LoVo (cell line): ENCODE measurements at places on chromosomes 13 and 19.
A peak's percentile ranks its signal among the peaks of the same experiment; 100 is the strongest.

GRCh38 chr13:87827479-87827878 is 156.3 kb downstream of the SLITRK5 start:
- DNase-seq, result no peak

DNA sequence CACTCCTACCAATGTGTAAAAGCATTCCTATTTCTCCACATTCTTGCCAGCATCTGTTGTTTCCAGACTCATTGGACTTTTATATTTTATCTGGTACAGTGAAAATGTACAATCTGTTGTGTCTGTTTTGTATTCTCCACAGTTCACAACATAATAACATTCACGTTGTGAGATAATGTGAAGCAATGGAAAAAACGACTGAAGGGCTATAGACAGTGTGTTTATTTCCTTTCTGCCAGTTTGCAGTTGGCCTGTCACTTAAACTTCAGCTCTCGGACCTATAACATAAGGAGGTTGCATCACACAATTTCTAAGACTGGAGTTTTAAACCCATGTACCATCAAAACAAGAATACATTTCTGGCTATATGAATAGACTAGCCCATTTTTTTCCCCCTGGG is 965.5 kb upstream of the ATXN8OS start:
- no peak for DNase-seq

DNA sequence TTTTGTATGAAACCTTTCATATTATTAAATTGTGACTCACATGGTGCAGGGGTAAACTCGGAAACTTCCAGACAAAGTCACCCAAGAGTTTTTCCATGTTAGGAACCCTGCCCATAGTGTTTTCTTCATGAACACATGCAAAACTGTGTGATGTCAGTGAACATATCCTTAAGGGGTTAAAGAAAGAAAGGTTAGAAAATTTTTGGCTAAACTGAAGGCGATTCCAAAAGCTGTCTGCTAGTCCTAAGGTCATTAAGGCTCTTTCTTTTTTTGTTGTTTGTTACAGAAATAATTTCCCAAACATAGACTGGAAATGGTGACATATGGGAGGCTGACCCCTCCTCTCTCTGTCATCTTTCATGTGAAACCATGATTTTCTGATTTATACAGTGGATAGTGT is 271.9 kb downstream of the DNAJC15 start:
- no peak for DNase-seq

DNA sequence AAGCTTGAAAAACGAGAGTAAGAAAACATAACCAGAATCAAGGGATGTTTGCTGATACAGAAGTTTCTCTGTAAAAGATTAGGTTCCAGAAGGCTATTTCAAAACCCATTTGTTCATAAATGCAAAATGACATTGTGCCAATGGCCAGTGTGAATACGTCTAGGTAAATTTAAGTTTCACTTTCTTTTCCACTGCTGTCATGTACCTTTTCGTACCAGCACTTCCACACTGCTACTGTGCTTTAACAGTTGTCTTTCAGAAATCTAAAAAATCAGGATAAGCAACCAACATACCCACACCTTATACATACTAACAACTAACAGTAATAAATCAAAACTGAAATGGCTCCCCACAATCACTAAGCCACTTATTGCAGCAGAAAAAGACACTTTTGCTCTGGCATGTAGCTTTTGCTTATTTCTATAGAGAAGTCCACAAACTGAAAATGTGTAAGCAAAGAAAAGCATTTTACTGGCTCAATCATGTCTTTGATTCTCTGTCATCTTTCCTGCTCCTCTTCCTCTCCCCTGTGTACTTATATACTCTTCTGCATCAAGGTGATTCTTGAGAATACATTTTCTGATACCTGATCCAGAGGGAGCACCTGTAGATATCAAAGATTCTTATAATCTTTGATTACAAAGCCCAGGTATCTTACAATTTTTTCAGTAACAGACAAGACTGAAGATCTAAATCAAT is 34.3 kb downstream of the ELF1 start:
- no peak for DNase-seq

DNA sequence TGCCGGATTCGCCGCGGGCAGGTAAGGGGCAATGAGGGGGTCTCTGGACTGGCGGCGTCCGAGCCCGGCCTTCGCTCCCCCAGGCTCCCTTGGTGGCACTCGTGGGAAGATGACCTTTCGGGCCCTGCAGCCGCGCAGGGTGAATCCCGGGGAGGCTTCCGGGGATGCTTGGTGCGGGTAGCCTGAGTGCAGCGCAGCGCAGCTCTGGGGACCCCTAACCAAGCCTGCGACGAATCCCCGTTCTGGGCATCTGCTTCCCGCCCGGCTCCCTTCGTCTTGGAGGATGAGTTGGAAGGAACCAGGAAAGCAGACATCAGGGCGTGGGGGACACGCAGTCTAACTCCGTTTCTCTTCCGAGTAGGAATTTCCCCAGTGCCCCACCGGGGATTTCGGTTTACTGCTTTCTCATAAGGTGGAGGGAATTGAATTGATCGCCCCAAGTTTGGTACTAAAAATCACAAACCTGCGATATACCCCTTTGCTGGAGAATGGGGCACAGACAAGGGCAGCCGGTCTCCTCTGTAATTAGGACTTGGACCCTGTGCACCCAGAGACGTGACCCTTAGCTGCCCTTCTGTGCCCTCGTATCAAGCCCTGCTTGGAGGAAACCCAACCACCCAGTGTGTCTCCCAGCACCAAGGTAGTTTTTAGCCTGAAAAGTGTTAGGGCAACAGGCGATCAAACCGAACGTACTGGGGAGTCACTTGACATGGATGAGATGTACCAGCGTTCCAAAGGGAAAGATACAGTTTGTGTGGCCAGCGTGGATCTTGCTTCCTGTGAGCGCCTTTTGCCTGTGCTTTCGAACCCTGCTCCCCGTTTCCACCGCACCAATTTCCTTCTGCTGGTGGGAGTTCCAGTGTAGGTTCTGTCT is 1.0 kb downstream of the GPC5 start:
- no peak for DNase-seq

GRCh38 chr13:99847318-99847750 is 124.2 kb downstream of the ZIC5 start:
- DNase-seq, result no peak

GRCh38 chr19:43660971-43661360 is 9.0 kb downstream of the PLAUR start:
- DNase-seq, result no peak

DNA sequence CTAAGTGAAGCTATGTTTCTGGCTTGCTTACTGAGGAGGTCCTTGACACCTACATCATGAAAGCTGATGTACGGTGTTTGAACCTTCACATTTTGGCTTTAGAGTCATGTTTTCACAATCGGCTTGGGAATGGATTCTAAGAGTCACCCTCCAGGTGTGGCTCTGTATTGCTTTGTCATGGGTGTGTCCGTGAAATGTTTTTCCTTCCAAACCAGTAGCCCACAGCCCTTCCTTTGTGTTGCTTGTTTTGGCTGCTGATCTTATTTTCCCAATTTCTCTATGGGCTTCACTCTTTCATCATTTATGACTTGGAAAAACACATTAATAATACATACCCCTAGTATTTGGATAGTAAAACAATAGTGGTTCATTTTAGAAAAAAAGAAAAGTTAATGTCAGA is 240.6 kb downstream of the GGACT start:
- peak; percentile 45 for DNase-seq

DNA sequence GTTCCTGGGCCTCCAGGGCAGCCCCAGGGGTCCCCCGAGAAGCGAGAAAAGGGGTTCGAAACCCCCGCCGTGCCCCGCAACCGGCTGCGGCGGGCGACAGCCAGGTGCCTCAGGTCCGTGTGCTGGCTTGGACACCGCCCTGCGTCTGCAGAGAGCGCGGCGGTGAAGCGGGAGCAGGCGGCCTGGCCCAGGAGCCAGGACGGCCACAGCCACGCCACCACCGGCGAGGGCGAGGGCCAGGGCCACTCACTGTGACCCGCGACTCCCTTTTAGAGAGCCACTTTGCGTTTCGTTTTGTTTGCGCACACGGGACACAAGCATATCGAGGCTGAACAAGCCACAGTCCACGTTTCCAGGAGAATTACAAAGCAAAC is 110.4 kb downstream of the CRYL1 start:
- DNase-seq, result no peak

GRCh38 chr19:491146-491741 is 5.0 kb upstream of the MADCAM1 start:
- no peak for DNase-seq

DNA sequence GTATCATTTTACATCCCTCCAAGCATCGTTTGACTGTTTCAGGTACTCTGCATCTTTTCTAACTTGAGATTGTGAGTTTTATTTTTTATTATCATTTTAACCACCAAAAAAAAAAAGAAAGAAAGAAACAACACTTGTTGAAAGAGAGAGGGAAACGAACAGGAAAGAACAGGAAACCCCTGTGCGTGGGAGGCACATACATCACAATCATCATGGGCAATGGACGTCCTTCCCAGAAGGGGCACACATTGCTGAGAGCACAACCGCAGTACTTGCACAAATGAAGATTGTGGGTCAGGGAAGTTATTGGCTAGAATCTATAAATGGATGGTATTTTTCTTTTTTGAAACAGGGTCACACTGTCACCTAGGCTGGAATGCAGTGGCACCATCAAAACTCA is 1.7 kb downstream of the CLC start:
- no peak for DNase-seq

DNA sequence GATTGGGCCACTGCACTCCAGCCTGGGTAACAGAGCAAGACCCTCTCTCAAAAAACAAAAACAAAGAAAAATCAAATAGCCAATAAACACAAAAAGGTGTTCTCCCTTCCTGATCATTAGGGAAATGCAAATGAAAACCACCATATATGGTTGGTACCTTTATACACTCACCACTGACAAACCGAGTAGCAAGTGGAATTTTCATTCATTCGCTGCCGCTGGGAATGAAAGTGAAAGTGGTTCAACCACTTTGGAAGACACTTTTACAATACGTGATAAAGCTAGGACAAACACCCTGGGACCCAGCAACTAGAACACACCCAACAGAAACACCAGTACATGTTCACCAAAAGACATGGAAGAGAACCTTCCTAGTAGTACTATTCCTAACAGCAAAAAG is 21.0 kb downstream of the GRIK5 start:
- peak; percentile 52 for DNase-seq

DNA sequence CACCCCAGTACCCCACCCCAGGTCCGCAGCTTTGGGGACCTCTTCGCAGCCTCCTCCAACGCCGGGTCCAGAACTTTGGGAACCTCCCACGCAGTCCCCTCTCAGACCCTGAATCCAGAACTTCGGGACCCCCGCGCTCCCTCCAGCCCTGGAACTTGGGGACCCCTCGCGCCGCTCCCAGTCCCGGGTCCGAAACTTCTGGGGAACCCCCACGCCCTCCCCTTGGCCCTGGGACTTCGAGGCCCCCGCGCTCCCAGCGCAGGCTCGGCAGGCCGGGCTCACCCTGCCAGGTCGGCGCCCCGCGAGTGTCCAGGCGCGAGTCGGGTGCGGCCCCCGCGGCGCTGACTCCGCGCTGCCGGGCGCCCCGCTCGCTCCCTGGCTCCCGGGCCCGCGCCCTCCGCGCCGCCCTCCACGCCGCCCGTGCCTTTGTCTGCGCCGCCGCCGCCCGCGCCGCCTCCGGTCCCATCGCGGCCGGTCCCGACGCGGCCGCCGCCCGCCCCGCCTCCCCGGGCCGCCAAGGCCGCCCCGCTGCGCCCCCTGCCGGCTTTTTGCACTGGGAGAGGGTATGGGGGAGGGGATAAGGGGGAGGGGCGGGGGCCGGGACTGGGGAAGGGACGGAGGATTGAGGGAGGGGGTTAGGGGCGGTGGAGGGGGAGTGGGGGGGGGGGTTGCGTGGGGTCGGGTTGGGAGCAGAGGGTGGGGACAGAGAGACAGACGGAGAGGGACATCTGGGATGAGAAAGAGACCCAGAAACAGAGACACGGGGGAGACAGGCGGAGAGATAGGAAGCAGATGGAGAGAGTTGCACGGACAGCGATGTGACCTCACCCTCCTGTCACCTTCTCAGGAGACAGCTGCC is at the start of gene HOMER3:
Gene HOMER3 (minus strand): TSS at position 449 of the 859 bp plus-strand sequence. CDS start 2,235 bp downstream, outside the sequence.
- DNase-seq, result peak; percentile 73

DNA sequence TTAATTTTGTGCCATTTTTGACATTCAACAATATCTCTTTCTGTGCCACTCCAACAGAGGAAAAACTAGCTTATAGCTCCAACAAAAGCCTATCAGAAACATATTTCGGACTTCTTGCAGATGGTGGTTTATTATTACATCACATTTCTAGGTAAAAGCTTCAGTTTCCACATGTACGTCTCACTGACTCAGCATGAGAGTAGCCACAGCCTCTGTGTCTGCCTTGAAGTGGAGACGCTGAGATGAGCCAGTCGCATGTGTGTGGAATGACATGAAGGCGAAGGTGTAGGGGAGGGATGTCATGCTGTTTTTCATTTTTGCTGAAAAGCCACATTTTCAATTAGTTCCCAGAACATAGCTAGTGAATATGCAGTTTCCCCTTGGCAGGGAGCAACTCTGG is 598.6 kb downstream of the EFNB2 start:
- DNase-seq, result no peak

- DNase-seq, result no peak
Observed at GRCh38 chr13:50370303-50370950, 355.2 kb downstream of the KCNRG start.

GRCh38 chr19:45419396-45419795 is 4.3 kb downstream of the ERCC1 start:
- no peak for DNase-seq
